ENCODE measurements at places on chromosomes 4 and X. TPM values are rescaled to one million over a fixed set of nuclear protein-coding genes. Genes with fewer than 3 reads are reported as not detected.

The SNCA gene
- total RNA-seq, result 2.6 TPM

- H3K4me3 ChIP-seq, result no peak overlapping the region
- DNase-seq, result no peak
- H3K27ac ChIP-seq, result no peak overlapping the region
- no peaks in the 10 kb centered on the region for H3K27me3 ChIP-seq
- no peaks in the 10 kb centered on the region for H3K36me3 ChIP-seq
- no peaks in the 10 kb centered on the region for H3K4me1 ChIP-seq
Observed at GRCh38 chr4:126798214-126798613, 834.5 kb upstream of the INTU start.

GRCh38 chrX:20019672-20020365 is 29.0 kb upstream of the BCLAF3 start:
- H3K36me3 ChIP-seq, result no peaks in the 10 kb centered on the region
- DNase-seq, result no peak
- H3K27me3 ChIP-seq, result no peaks in the 10 kb centered on the region
- H3K4me1 ChIP-seq, result no peaks in the 10 kb centered on the region
- H3K27ac ChIP-seq, result no peak overlapping the region

DNA sequence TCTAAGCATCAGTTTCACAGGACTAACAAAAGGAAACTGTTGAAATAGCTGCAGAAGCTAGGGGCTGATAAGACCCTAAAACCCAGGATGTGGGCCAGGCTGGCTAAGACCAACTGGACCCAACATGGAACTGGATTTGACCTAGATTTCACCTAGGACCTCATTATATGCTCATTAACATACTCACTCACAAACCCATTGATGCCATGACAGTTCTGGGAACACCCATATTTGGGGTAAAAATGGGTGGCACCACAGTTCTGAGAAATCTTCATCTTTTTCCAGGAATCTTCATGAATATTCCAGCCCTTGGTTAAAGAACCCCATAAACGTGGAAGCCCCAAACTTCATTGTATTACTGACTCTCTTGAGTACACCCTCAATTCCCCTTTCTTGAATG is 41.1 kb downstream of the HSD17B13 start:
- no peaks in the 10 kb centered on the region for H3K36me3 ChIP-seq
- no peak for DNase-seq
- no peaks in the 10 kb centered on the region for H3K27me3 ChIP-seq
- H3K4me3 ChIP-seq, result no peak overlapping the region
- no peak overlapping the region for H3K27ac ChIP-seq
- H3K4me1 ChIP-seq, result no peaks in the 10 kb centered on the region
